ENCODE measurements at places on chromosomes 13 and 19.

- DNase-seq, result no peak
Measured at GRCh38 chr13:75460644-75461043, 21.3 kb downstream of the TBC1D4 start.

DNA sequence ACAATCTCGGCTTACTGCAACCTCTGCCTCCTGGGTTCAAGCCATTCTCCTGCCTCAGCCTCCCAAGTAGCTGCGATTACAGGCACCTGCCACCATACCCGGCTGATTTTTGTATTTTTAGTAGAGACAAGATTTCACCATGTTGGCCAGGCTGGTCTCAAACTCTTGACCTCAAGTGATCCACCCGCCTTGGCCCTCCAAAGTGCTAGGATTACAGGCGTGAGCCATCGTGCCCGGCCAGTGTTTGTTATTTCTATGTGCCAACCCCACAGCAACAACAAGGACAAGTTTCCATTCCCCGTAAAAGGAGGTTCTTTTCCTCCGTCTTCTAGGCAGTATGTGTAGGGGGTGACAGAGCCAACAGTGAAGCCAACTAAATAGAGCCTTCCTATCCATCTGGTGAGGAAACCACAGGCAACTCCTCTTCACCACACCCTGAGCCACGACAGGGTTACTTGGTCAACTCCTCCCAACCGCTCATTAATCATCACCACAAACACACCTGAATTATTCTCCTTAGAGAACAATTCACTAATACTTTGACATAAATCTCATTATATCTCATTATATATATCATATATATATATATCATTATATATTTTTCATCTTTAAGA lies 25.5 kb downstream of the FOXO1 start:
- no peak for DNase-seq

- no peak for DNase-seq
Measured at GRCh38 chr19:16206046-16206605, 8.4 kb downstream of the AP1M1 start.

GRCh38 chr19:10230861-10231611 lies at the start of gene S1PR2:
Gene S1PR2 (minus strand): TSS chr19:10231331. CDS start chr19:10224905, 6,426 bp downstream.
- peak; percentile 50 for DNase-seq

GRCh38 chr13:76293346-76293745 lies 592.9 kb downstream of the KCTD12 start:
- peak; percentile 54 for DNase-seq

DNA sequence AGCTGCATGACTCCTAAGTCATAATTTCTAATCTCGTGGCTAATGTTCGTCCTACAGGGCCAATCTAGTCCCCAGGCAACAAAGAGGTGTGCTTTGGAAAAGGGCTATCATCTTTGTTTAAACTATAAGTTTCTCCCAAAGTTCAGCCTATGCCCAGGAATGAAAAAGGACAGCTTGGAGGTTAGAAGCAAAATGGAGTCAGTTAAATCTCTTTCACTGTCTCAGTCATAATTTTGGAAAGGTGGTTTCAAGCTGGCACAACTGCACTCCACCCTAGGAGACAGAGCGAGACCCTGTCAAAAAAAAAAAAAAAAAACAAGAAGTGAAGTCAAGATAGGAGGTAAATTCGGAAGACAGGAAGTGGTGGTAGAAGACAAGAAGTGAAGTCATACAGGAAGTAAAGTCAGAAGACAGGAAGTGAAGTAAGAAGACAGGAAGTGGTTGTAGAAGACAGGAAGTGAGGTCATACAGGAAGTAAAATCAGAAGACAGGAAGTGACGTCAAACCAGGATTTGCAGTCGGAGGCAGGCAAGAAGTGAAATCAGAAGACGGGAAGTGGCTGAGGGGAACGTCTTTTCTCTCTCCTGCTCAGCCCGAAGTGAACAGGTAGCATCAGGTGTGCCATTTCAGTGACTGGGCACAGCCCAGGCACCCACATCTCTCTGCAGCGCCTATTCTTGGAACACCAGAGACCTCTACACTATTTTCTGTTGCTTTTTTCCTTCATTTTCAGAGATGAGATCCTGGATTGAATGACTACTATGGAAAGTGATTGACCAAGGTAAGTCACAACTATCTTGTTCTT lies 32.2 kb downstream of the GP6 start:
- no peak for DNase-seq

GRCh38 chr13:96860882-96861281 lies 133.4 kb downstream of the OXGR1 start:
- no peak for DNase-seq

GRCh38 chr13:83248751-83249150 lies 633.5 kb downstream of the SLITRK1 start:
- no peak for DNase-seq

DNA sequence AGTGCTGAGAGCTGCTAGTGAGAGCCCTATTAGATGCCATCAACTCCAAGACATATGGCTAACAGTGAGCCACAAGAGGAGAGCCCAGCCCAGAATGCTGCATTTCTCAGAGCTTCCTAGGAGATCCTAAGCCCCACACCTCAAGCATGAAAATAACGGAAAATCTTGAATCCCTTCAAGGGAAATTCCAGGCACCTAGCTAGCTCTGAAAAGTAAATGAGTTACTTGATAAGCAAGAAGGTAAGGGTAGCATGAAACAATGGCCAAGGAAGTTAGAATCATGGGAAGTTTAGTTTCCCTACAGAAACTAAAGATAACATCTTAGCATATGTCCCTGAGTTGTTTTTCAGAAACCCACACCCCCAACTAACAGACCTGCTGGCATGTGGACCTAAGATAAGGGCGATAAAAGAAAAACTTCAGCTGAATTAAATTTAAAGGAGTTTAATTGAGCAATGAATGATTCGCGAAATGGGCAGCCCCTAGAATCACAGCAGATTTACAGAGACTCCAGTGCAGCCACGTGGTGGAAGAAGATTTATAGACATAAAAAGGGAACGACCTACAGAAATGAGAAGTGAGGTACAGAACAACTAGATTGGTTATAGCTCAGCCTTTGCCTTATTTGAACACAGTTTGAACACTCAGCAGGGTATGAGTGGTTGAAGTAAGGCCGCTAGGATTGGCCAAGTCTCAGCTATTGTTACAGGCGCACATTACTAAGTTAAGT lies 301.3 kb upstream of the DACH1 start:
- no peak for DNase-seq

- no peak for DNase-seq
Measured at GRCh38 chr13:109783447-109783814, 3.0 kb downstream of the IRS2 start.

- DNase-seq, result peak; percentile 48
Measured at GRCh38 chr13:30985637-30986205, 53.3 kb downstream of the TEX26 start.

GRCh38 chr19:13117176-13117771 lies 734 bp upstream of the TRMT1 start:
- no peak for DNase-seq

- no peak for DNase-seq
Measured at GRCh38 chr13:98826146-98826545, 73.7 kb upstream of the SLC15A1 start.

- peak; percentile 44 for DNase-seq
Measured at GRCh38 chr19:48424694-48425219, 21.0 kb upstream of the GRWD1 start.

GRCh38 chr13:54750521-54750920 lies 1721.9 kb downstream of the OLFM4 start:
- no peak for DNase-seq

DNA sequence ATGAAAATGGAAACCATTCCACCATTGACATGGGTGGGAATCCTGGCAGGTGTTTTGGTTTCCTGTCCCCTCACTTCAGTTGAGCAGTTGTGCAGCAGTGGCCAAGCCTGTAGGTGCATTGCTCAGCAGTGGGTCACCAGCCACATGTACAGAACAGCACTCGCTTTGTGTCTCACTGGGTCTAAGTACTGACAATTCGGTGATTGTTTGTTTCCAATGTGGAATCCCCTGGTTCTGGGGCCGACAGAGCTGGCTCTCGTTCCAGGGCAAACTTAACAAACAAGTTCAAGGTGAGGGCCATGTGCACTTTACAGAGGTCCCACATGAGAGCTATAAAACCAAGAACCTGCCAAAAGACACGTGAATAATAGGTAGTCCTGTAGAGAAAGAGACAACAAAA lies 54.1 kb upstream of the SPATA13 start:
- no peak for DNase-seq

GRCh38 chr13:69600811-69601210 lies 506.8 kb upstream of the ATXN8OS start:
- no peak for DNase-seq

DNA sequence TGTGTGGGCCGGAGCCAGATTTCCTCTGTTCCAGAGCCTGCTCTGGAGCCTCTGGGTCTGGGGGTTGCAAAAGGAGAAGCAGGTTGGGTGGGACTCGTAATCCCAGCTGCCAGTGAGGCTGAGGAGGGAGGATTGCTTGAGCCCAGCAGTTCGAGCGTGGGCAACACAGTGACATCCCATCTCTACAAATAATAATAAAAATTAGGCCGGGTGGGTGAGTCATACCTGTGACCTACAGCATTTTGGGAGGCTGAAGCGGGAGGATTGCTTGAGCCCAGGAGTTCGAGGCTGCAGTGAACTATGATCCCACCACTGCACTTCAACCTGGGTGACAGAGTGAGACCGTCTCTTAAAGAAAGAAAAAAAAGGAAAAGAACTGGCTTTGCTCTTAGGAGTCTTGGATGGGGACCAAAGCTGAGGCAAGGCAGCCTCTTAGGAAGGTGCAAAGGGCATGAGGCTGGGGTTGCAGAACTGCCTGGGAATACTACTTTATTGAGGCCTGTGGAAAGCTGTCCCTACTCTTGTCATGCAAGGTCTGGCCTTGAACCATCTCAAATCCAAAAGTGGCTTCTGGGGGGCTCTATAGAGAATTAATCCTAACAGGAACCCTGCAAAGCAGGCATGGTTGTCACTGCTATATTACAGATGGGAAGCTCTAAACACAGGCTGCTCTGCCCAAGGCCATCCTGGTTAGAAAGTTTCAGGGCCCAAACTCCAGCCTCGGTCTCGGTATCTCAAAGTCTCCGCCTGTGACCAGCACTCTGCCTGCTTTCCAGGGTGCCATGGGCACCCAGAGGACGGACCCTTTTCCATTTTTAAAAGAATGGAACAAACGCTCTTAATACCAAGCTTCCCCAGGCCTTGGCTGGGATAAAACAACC lies 880 bp upstream of the C19orf12 start:
- DNase-seq, result no peak

DNA sequence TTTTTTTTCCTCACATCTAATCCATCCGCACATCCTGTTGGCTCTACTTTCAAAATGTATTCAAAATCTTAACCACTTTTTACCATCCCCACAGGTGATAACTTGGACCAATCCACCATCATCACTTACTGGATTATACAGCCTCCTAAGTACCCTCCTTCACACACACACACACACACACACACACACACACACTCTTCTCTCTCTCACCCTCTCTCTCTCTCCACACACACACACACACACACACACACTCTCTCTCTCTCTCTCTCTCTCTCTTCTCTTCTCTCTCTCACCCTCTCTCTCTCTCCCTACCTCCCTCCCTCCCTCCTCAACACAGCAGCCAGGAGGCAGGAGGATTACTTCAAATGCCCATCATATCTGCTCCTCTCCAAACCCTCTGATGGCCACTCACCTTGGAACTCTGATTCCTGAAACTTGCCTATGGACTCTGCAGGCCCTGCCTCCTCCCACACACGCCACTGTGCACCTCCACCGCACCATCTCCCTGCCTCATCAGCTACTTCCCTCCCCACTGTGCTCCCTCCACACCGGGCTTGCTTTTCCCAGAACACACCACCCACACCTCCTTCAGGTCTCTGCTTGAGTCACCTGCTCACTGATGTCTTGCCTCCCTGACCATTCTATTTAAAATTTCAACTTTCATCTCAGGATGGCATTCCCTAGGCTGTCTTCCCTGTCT lies 39.7 kb downstream of the RCBTB2 start:
- no peak for DNase-seq

DNA sequence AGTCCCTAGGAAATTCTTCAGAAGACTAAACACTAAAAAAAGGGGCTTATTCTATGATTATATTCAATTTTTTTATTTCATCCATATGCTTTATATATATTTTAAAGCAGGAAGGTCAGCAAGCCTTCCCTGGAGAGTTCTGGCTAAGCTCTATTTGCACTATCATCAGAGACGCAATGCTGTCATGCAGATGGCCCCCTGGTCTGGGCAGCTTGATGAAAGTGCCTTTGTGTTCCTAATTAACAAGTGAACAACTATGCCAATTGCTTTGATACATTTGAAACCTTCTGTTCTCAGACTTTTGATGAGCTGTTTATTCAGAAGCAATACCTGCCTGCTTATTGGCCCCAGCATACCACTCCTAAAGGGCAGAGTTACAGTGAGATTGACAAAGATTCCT lies 1344.6 kb downstream of the OLFM4 start:
- DNase-seq, result no peak

DNA sequence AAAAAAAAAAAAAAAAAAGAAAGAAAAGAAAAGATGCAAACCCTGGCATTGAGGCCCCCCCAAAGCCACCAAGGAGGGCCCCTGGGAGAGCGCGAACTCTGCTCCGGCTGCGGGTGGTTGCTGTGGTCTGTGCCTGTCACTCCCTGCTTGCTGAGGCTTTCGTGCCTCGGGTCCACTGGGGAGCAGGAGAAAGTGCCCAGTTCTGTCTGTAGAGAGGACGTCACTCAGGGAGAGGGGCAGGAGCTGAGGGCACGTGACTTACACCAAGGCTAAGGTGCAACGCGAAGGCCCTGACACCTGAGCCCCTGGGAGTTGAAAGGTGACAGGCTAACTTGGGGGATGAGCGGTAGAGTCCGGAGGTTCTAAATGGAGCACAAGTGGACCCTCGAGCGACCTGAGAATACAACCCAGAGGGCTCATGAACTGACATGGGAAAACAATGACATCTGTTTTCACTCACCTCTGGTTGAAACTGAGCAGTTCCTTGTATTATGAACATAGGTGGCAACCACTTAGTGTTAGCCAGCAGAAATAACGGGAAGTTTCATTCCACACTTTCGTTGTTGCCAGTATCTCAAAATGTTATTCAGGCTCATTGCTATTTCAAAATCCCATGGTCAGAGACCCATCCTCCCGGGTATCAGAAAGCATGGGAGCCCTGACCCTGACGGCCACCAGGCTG lies 69.2 kb upstream of the TM9SF2 start:
- no peak for DNase-seq

DNA sequence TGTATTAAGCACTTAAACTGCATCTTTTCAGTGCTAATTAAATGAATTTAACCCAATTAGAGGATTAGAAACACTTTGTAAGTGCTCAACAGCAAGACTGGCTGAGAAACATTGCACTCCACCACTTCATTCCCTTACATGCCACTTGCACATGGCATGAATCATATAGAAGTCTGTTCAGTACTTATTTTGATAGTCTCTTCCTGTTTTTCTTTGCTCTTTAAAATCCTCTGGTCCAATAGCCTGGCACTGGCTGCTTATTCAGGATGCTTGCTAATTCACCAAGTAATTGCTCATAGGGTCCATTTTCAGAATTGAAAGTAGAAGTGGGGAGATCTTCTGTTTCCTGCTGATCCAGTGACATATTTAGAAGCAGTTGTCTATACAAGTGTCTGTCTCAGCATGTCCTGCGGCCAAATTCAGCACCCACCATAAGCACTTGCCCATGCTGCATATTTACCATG lies 900.1 kb downstream of the PCDH9 start:
- DNase-seq, result no peak

- DNase-seq, result no peak
Measured at GRCh38 chr13:112643759-112644459, 45.9 kb upstream of the ATP11A start.
